ENCODE measurements at places on chromosomes 3 and 15.

- no peak for DNase-seq
These were observed 3.7 kb downstream of the CIB1 start for GRCh38 chr15:90230071-90230494.

GRCh38 chr3:100871306-100871705 is 121.9 kb downstream of the ABI3BP start:
- no peak for DNase-seq

DNA sequence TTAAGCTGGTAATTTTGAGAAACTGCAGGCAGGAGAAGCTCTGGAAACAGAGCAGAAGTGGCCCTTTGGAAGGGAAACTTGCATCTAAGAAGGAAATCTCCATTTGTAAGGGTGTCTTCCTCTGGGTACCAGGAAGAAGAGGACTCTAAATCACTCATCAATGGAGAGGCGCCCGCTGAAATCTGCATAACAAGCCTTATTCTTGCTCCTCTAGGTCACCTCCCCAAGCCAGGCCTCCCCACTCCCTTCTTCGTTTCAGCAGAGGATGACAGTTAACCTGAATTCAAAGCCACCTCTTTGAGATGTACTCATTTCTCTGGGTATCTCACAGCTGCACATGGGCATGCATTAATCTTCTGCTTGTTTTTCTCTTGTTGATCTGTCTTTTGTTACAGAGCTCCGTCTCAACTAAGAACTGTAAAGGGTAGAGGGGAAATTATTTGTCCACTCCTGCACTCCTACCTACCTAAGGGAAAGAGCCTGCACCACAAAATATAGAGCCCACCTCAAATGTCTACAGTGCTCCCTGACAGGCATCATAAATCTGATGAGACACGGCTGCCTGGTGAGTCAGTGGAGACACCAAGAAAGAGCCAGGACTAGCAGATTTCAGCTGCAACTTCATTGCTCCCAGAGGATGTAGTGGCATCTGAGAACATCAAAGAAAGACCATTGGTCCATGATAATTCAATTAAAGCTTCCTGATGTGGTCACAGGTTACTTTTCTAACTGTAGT is 51.5 kb downstream of the GABRB3 start:
- DNase-seq: no peak

DNA sequence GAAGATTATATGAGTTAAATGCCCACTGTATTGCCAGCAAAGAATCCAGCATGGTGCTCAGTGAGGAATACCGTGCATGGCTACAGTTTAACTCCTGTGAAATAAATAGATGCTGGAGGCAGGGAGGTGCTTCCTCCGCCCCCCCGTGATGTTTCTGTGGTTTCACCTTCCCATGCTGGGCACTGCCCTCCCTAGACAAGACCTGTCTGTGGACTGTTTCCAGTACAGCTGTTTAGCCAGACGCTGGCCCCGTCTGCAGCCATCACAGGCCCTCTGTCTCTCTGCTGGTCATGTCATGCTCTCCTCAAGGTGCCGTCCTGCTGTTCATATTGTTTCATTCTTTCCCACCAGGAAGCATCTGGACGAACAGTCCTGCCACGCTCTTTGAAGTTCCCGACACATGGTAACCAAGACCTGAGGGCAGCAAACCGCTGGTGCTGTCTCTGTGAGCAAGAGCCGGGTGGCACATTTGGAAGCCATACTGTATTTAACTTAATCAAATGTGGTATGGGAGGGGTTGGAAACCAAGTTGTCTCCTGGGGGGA is 31.4 kb downstream of the GOLGA8S start:
- DNase-seq: no peak

DNA sequence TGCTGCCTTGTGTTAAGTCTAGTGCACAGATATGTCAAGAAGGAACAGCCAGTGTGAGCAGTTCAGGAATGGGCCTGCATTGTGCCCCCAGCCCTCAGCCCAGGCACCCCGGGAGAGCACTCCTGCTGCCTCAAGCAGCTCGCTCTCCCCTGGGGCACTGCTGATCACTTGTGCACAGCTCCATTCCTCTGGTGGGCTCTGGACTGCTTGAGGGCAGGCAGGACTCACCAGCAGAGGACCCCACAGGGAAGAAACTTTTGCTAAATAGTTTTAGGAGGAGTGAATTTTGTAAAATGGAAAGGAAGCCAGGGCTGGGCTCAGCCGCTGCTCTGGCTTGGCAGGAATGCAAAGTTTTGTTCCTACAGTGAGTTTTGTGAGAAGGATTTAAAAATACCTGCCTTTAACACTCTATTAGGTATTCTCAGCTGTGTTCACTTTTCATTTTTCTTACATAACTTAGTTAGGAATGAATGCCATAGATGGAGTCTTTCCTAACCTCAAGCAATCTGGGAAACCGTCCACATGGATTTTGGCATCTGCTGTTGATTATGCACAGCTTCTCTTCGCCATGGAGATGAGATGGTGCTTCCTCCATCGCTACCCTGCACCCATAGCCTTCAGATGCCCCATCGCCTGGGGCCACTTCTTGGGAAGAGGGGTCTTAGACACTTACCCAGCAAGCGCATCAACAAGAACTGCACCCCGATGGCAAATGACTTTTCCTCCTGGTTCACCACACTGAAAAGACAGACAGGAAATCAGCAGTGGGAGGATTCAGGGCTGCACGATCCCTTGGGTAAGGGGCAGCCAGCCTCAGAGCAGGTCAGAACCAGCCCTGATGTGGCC is 42.3 kb upstream of the RAB6B start:
- no peak for DNase-seq

DNA sequence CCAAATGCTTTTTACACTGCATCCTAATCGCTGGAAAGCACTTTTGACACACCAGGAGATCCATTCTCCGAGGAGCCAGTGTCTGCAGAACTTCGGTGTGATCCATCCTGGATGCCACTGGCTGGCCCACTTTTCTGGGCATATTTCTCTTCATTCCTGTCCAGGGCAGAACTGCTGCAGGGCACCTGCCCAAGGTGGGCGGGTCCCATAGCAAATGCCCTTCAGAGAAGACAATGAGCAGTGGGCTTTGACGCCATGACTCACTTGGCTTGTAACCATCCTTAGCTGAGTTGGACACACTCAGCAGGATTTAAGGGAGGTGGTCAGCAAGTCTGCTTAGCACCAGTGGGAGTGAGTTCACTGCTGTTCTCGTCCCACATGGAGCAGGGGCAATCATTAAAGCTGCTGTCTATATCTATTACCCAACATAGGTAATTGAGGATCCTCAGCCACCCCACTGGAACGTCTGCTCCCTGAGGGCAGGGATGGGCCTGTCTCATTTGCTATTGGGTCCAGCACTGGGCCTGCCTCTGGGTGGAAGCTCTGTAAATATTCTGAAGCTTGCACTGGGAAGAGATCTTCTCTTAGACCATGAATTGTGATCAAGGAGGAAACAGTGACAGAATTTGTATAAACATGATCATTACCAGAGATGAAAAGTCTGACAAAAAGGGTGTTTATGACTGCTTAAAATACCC is 112.7 kb upstream of the IQSEC1 start:
- no peak for DNase-seq

DNA sequence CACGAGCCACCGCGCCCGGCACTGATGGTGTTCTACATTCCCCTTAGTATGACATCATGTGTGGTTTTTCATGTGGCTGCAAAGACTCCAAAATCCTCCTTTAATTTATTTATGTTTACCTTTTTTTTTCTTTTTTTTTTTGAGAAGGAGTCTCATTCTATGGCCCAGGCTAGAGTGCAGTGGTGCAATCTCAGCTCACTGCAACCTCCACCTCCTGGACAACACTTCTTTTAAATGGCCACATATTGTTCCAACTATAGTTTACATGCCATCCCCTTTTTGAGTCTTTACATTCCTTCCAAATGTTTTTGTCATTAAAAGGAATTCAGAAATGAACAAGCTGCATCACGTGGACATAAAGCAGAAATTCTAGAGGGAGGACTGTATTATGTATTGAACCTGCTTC is 10.3 kb upstream of the CDV3 start:
- no peak for DNase-seq

- DNase-seq: no peak
These were observed 58.8 kb downstream of the BTD start for GRCh38 chr3:15660055-15660935.

- no peak for DNase-seq
These were observed 11.0 kb downstream of the GABPB1 start for GRCh38 chr15:50344006-50344464.

DNA sequence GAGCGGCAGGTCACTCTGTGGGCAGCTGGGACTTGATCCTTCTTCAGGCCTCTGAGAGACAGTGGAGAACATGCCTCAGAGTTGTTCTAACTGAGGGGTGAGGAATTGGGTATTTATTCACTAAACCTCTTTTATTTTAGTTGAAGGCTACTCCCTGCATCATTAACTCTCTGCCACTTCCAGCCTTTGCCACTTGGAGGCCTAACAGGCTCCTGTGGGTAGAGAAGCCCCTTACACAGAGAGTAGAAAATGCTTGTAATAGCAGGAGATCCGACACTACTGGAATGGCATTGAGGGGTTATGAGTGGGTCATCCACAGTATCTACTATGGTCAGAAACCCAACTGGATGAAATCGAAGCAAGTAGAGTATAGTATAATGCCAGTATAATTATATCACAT is 81.7 kb downstream of the RYR3 start:
- DNase-seq: no peak

DNA sequence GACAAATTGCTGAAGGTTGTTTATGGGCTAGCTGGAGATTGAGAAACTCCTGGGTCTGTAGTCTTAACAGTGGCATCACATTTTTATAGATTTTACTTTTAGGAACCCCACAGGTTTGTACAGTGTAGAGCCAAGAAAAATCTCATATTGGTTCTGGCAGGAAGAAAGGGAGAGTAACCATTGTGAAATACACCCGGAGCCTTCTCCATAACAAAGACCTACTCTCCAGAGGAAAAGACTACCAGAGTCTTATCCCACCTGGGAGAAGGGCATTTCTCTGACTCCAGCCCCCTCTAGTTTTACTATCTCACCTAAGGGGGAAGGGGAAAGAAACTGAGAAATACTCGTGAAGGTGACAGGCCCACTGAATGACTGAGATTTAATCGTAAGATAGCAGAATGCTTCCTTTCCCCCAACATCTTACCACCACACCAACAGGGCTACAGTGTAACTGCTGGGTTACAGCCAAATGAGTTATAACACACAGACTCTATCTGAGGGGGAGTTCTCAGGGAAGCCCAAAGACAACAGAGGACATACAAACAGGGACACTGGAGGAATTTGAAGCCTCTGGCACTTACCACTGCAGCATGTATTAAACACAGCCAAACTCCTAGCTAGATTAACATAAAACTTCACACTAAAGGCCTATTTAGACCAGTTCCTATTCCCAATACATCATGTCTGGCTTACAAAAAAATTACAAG is 56.1 kb downstream of the SYN2 start:
- DNase-seq: no peak

DNA sequence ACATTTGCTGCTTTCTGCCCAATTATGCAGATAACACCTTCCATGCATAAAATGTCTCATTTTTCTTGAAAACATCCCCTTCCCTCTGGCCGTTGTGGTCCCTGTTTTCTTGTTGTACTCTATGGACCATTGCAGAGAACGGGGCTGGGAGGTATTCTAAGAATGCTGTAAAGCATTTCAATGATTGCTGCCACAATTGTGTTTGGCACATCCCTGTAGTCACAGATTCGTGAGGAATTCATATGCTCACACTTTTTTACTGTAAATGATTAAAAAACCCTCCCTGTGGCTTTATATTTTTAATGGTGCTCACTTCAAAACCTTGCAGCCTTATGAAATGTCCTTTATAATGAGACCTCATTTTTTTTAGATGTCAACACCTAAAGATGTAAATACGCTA is 207.2 kb upstream of the GBE1 start:
- no peak for DNase-seq

GRCh38 chr3:6251612-6252400 is 609.1 kb upstream of the GRM7 start:
- no peak for DNase-seq

DNA sequence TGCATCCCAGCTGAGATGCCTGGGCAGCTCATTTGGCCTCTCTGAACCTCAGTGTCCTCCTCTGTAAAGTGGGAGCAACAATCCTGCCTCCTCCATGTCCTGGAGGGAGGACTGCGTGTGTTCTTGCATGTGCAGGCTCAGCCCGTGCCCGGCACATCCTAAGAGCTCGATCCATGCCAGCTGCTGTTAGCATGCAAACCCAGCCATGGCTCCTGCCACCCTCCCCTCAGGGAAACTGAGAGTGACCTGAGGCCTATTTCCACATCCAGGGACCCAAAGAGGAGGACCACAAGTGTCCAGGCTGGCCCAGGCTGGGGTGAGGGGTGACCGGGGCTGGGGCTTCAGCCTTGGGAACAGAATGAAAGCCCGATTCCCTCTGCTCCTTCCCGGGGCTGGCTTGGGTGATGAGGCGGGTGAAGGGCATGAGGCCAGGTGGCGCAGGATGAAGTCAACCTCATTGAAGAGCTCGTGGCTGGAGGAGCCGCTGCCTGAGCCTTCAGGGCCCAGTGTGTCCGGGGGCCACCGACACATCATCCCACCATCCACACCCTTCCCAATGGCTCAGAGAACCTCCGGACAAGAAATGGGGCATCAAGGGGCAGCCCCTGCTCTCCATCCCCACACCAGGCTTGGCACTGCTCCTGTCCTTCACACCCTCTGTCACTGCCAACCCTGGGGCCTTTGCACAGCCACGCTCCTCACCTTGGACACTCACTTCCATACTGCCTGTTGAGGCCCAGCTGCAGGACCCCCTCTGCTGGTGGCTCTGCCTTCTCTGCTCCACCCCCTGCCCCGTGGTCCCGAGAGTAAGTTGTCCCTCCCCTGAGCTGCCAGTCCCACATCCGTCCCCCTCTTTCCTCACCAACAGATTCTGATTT is 42.5 kb downstream of the ADAMTS7 start:
- DNase-seq: no peak

DNA sequence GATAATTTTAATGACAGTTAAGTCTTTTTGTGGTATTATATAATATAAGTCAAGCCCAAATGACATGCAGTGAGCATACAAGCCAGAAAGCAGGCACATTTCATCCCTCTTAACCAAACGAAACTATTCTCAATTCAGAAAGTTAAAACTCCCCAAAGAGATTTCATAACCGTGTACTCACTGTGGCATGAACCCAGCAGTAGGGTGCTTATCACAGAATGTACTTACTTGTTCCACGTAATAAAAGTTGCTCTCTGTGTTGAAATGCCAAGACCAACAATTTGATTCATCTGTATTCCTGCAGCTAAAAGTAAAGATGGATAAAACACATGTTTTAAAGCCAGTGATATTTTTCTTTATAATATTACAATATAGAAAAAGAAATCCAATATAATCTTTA is 12.1 kb downstream of the GK5 start:
- no peak for DNase-seq

DNA sequence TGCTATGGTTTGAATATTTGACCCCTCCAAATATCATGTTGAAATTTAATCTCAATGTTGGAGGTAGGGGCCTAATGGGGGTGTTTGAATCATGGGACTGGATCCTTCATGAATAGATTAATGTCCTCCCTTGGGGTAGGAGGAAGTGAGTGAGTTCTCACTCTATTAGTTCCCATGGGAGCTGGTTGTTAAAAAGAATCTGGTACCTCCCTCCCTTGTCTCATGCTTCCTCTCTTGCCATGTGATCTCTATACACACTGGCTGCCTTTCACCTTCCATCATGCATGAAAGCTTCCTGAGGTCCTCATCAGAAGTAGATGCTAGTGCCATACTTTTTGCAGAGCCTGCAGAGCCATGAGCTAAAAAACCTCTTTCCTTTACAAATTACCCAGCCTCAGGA is 177.7 kb upstream of the MCTP2 start:
- DNase-seq: no peak

All from activated effector memory CD4-positive, alpha-beta T cell treated with anti-CD3 and anti-CD28 coated beads, Interleukin-2, amount 50 U/mL, for 16 hours (primary cell).